ENCODE measurements at places on chromosomes 3 and 15. TPM values are rescaled to one million over a fixed set of nuclear protein-coding genes. Genes with fewer than 3 reads are reported as not detected.

CLDN11 gene
- total RNA-seq, result 0.09 TPM

AHSG gene
- 0.09 TPM for total RNA-seq

ACSBG1 gene
- 0.81 TPM for total RNA-seq

PIGZ gene
- total RNA-seq, result 1.7 TPM

IL12A gene
- 1.3 TPM for total RNA-seq

ZNF80 gene
- 0.04 TPM for total RNA-seq

MYRIP gene
- not detected for total RNA-seq

AGBL1 gene
- not detected for total RNA-seq

USP50 gene
- not detected for total RNA-seq

NPAP1 gene
- total RNA-seq, result not detected

ZFAND6 gene
- 106 TPM for total RNA-seq

BTLA gene
- 0.14 TPM for total RNA-seq

SCN11A gene
- total RNA-seq, result not detected

ARPP19 gene
- 116 TPM for total RNA-seq

ACP3 gene
- not detected for total RNA-seq

GALNT15 gene
- total RNA-seq, result 0.05 TPM

DNAH1 gene
- 1.3 TPM for total RNA-seq

LMAN1L gene
- total RNA-seq, result not detected

CDHR4 gene
- 0.24 TPM for total RNA-seq
